Left hindlimb (tissue), 1 donor: ENCODE measurements at places on chromosomes 7 and 10.
A peak's percentile ranks its signal among the peaks of the same experiment; 100 is the strongest.

DNA sequence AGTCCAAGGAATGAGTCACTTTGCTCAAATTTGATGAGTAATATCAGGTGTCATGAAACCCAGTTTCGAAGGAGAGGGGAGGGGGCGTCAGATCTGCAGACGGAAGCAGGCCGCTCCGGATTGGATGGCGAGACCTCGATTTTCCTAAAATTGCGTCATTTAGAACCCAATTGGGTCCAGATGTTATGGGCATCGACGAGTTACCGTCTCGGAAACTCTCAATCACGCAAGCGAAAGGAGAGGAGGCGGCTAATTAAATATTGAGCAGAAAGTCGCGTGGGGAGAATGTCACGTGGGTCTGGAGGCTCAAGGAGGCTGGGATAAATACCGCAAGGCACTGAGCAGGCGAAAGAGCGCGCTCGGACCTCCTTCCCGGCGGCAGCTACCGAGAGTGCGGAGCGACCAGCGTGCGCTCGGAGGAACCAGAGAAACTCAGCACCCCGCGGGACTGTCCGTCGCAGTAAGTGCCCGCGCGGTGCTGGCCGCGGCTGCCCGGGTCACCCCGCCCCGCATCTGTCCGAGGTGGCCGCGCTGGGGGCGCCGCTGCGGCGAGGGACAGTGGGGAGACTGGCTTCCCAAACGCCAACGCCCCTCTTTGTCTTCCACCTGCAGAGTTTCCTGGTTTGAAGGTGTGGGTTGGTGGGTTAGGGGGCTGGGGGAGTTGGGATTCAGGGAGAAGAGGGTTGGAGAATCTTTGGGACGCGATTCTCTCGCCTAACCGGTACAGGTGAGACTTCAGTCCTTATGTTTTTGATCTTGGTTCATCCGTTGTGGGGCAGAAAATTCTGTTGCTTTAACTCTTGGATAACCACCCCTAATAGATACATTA, at the start of gene TAC1:
TAC1 (plus strand) TSS at position 351 of the 829 bp plus-strand sequence. CDS start 527 bp downstream, outside the sequence.
- DNase-seq: peak; percentile 35

- DNase-seq: no peak
These were observed 5.7 kb upstream of the NDST2 start for GRCh38 chr10:73816917-73817729.

- no peak for DNase-seq
These were observed 234.0 kb upstream of the SP8 start for GRCh38 chr7:21020667-21021066.

DNA sequence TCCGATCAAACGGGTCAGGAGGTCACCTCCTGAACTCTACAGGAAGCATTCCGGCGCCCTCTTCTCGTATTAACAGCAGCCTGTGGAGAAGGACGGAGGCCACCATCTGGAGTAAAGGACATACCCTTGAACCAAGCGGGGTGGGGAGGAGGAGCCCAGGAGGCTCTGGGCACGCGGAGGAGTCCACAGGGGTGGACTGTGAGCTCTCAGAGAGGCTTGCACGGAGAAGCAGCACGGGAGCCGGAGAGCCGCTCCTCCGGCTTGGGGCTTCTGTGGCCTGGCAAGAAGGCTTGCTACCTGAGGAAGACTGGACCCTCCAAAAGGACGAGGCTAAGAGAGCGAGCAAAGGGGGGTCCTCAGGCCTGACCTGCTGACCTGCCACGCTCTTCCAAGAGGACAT, 77.9 kb downstream of the MAD1L1 start:
- peak; percentile 14 for DNase-seq

DNA sequence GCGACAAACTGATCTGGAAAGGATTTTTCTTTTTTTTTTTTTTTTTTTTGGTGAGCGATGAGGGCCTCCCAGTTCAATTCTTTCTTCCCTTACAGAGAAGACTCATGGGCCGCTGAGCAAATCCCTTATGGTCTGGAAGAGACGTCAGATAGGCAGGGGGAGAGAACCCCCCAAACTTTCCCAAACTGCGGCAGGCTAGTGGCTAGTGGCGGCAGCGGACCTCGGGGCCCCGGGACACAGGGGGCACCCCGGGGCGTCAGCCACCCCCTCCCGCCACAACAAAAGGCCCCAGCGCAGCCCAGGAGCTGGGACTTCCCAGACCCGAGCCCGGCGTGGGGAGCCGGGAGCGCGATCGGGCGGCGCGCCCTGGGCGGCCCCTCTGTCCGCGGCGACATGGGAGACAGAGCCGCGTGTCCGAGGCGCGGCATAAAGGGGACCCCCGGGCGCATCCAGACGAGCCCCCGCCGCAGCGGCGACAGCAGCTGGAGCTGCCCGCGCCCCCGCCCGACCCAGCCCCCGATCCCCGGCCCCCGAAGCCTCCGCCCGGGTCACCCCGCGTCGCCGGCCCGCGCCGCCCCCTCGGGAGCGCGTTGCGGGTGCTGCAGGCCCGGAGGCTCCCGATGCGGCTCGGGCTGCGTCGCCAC, 755 bp downstream of the FAM171A1 start:
- peak; percentile 51 for DNase-seq

DNA sequence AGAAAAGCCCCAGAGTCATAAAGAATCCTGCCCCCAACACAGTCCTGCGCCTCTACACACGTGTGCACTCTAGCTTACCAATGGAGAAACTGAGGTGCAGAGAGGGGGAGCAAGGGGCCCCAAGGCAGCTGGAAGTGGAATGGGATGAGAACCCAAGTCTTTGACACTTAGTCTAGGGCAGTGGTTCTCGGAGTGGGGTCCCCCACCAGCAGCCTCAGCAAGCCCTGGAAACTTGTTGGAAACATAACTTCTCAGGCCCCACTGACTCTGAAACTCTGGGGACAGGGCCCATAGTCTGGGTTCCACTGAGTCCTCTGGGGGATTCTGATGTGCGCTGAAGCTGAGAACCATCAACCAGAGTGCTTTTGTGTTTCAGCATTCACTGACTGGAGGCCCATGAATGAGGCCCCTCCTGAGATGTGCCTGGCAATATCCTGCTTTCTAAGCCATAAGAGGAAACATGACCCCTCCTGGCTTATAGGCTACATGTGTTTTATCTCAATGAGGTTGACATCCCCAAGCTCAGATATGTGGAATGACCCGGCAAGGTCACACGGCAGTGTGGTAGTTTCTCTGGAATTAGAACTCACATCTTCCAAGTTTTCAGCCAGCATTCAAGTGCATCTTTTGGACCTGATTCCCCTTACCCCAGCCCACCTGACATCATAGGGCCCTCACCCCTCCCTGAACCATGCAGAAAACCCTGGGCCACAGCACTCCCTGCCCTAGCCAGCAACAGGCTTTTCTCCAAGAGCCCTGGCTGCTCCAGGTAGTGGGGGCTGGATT, 147.3 kb upstream of the PCBD1 start:
- no peak for DNase-seq

GRCh38 chr10:69048103-69048502, 39.8 kb upstream of the SRGN start:
- no peak for DNase-seq

GRCh38 chr10:31456468-31456867, 137.5 kb downstream of the ZEB1 start:
- no peak for DNase-seq

- no peak for DNase-seq
These were observed 82.7 kb downstream of the SLC37A3 start for GRCh38 chr7:140315498-140316164.

- no peak for DNase-seq
These were observed 11.7 kb upstream of the PRDX3 start for GRCh38 chr10:119190353-119190752.

DNA sequence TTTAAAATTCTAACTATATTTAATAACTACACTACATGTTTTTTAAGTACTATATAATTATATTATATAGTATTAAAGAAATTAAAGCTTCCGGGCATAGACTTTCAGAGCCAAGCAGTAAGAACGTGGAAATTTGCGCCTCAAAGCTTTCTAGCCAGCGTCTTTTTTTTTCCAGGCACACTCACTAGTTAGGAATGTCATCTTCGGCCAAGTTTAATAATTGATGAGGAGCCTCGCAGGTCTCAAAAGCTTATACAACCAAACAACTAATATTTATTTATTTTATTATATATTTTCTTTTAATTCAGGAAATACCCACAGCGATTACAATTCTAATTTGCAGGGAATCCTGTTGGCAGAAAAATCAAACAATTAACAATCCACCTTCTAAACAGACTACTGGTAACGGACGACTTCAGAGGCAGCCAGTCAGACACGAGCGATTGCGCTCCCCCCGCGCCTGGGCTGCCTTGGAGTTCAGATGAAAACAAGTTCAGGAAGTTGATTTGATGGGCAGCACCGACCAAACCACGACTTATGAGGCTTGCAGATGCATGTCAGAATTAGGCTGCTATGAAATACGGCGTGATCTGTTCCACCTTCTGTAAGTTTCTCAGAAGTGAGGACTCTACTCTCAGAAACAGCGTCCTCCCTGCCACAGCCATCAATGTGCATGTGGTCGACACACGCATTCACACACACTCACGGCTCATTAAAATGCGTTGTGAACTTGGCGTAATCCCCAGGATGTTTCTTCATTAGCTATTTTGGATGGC, 431.8 kb upstream of the MGMT start:
- DNase-seq: no peak

- DNase-seq: peak; percentile 52
These were observed 11.3 kb downstream of the GNAI1 start for GRCh38 chr7:80145780-80146422.

DNA sequence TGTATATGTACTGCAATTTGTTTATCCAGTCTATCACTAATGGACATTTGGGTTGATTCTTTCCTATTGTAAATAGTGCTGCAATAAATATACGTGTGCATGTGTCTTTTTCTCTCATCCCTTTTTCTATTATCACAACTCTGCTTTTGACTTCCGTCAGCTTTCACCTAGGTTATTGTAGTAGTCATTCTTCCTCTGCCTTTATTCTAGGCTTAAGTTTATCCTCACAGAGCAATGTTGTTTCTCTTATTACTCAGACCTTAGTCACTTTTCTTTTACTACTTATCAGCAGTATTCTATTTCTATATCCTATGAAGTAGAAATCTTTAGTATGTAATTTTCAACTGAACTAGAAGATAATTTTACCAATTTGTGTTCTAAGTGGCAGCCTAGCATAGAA, 175.3 kb upstream of the SEMA3E start:
- no peak for DNase-seq

- DNase-seq: no peak
These were observed 5.1 kb downstream of the UNC5B start for GRCh38 chr10:71217266-71218045.

- no peak for DNase-seq
These were observed 124.4 kb downstream of the EMX2 start for GRCh38 chr10:117666965-117667364.

- DNase-seq: no peak
These were observed 83.5 kb downstream of the OTUD1 start for GRCh38 chr10:23522345-23522744.

GRCh38 chr10:122348935-122349361, 25.6 kb upstream of the PLEKHA1 start:
- DNase-seq: no peak

- peak; percentile 71 for DNase-seq
These were observed 91.8 kb upstream of the KMT2C start for GRCh38 chr7:152527610-152528032.
